SJSA1 (cell line): ENCODE measurements at places on chromosomes 16 and 17. TPM values are rescaled to one million over a fixed set of nuclear protein-coding genes. Genes with fewer than 3 reads are reported as not detected.

- no peak for DNase-seq
These were observed 27.0 kb downstream of the NPTX1 start for GRCh38 chr17:80449194-80449929.

The SOCS7 gene
- total RNA-seq = 10.8 and 14.2 TPM in 2 replicates

DNA sequence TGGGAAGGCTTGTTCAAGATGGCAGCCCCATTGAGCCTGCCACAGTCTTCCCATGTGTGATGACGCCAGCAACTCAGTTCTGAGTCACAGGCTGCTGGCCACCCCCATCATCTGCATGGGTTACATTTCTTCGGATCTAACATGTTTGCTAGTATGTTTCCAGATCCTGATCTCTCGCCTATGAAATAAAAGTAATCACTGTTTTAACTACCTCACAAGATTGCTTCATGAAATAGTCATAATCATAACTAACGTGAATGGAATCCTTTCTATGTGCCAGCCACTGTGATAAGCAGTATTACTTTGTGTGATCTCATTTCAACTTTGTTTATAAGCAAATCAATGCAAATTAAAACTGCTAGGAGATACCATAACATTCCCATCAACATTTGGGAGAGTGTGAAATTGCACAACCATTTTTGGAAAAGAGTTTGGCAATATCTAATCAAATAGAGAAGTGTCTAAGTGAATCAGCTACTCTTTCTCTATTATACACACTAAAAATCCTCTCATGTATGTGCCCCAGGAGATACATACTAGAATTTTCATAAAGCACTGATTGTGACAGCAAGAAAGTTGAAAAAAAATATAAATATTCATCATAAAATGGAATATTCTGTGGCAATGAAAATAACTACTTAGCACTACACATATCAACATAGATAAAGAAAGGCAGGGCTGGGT, 300.2 kb upstream of the IRX5 start:
- DNase-seq = no peak

GRCh38 chr17:4986403-4986802, 1.1 kb downstream of the CAMTA2 start:
- peak; percentile 25 for DNase-seq

DNA sequence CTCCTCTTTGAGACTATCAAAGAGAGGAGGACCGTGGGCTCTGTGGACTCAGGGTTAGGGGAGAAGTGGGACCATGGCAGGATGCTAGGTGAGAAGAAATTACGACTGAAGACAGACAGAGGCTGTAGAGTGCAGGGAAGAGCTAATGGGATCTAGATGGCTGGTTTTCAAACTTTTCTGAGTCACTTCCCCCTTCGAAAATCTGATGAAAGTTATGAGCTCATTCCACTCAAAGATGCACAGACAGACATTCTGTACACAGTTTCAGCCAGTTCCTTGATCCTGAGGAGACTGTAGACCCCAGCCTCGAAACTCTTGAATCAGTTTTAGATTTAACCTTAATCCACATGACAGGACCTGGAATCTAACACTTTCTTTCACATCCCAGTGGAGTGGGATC, 40.7 kb downstream of the RGS9 start:
- DNase-seq = no peak

DNA sequence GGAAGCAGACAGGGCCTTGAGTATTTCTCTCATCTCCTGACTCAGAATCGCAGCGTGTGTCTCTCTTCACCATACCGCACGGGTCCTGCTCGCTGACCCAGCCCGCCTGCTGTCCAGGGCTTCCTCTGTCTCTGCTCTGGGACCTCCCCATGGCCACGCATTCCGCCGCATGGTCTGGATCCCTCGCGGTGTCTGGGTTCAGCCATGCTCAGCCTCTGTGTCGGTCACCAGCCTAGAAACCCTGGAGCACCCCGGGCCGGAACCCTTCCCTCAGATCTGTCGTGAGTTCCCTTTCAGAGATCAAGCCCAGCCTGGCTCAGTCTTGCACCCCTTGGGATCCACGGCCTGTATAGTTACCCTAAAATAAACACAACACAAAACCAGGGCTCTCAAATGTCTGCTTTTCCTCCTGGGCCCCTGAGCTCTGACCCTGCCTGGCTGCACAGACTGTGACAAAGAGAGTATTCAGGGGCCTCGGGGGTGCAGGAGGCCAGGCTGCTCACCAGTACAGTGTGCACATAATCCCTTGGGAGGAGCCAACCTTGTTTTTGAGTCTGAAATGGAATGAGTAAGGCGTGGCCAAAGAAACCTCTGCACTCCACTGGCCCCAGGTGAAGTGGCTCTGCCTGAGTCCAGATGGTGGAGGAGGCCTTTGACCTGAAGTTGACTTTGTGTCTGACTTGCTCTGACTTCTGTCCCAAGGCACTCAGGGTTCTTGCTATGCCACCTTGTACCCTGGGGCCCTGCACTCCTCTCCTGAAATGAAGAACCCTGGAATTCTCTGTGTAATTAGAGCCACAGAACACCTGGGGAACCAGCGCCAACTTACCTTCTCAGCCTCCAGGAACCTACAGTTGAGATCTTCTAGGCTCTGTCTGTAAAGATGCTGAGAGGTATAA, 5.8 kb upstream of the SPIRE2 start:
- DNase-seq = no peak

The PKD1 gene
- total RNA-seq = 60.4 and 97.9 TPM in 2 replicates

The ABCA10 gene
- 0.08 TPM in 1 of 2 replicates, not detected in the other for total RNA-seq

DNA sequence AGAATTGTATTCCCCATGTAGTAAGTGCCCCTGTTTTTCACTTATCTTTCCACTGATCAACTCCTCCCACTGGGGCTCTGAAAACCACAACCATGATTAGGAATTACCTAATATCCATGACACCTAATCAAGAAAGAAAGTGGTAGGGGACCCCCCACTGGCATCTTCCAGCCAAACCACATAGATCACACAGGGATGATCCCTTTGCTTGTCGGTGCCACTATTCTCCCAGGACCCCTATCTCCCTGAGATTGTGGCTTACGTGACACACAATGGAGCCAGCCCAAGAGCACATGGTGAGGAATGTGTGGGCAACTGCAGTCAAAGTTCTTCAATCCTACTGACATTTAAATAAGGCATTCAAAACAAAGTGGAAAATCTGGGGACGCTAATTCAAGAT, 17.6 kb upstream of the DNAH9 start:
- no peak for DNase-seq

- peak; percentile 84 for DNase-seq
These were observed 29.3 kb downstream of the MXRA7 start for GRCh38 chr17:76681222-76682137.

The FOXC2 gene
- total RNA-seq = 3.9 and 5.5 TPM in 2 replicates

The ASPA gene
- total RNA-seq = 0.18 TPM in 1 of 2 replicates, not detected in the other

DNA sequence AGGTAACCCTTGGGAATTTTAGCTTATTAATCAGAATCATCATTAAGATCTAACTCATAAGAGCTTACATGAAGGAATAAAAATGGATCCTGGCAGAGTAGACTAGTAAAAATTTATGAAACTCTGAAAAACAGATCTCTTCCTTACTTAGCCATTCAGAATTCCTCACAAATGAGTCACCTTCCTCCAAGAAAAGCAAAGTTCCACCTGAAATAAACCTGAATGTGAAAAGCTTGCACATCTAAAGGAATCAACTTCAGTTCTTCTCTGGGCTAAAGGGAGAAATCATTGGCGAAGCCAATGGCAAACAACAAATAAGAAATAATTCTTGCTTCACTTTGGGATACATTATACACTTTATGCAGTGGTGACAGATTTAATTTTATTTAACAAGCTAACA, 22.7 kb downstream of the MYO1D start:
- no peak for DNase-seq

DNA sequence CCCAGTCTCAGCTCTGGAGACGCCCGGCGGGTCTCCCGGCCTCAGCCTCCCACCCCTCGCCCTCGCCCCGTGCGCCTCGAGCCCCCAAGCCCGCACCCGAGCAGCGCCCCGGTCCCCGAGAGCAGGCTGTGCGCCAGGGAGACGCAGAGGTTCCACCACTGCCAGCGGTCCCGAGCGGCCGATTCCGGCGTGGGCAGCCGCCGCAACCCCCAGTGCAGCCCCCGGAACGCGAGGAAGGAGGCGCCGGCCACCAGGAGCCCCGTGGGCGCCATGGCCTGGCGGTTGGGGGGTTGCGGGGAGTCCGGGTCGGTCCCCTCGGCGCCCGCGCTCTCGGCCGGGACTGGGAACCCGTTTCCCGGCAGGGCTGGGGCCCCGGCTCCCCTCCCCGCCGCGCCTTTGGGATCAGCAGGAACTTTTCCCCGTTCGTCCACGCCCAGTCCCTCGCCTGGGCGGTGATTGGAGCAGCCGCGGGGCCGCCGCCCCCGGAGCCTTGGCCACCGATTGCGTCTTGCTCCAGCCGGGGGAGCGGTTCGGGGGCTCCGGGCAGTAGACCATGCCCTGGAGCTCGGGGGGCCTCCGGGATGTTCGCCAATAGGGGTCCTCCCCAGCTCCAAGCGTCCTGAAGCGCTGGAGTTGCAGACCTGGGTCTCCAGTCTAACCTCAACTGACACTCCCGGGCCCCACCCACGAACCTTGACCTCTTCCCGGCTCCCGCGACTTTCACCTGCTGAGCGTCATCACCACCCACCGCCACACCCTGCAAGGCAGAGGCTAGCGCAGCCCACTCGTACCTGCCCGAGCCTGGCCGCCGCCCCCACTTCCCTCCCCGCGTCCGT, at the start of gene TLCD2:
Gene TLCD2, minus strand, starts transcription at position 407 of the 836 bp plus-strand sequence. Its CDS starts 135 bp downstream, at position 272.
- DNase-seq = peak; percentile 69

The GUCY2D gene
- not detected in 2 replicates for total RNA-seq

GRCh38 chr16:23321206-23321875, 19.2 kb downstream of the SCNN1B start:
- no peak for DNase-seq

The ZNF750 gene
- total RNA-seq = not detected in 2 replicates

DNA sequence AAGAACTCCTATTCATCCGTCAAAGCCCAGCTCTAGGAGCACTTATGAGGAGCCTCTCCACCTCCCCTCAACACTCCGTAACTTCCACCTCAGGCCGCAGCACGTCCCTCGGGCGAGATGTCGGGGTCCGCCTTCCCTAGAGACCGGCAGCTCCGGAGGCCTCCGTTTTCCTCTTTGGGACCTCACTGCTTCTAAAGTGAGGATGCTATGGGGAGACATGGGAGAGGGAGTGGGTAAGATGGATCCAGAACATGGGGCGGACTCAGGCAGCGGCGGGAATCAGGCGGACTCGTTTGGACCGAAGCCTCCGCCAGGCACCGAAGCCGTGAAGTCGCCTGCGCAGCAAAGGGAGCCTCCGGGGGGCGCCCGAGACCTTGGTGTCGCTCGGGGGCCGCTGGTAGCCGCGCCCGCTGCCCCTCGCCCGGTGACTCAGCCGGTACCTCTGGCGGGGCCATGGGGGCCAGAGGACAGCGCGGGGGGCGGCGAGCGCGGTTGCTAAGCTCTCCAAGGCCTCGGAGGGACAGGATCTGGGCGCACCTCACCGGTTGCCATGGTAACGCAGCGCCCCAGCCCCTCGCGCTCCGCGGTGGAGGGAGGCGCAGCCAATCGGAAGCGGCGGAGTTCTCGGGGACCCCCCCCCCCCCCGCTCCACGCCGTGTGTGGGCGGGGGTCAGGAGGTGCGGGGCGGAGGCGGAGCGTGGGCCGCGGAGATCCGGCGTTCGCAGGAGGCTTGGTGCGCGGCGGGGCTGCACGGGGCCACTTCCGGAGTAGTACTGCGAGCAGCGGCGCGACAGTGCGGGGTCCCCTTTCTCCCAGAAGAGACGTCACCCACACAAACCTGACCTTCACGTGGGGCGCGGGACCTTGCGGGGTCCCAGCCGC, 1.3 kb upstream of the HIC1 start:
- peak; percentile 80 for DNase-seq

The NETO2 gene
- 5.6 and 10.7 TPM in 2 replicates for total RNA-seq

DNA sequence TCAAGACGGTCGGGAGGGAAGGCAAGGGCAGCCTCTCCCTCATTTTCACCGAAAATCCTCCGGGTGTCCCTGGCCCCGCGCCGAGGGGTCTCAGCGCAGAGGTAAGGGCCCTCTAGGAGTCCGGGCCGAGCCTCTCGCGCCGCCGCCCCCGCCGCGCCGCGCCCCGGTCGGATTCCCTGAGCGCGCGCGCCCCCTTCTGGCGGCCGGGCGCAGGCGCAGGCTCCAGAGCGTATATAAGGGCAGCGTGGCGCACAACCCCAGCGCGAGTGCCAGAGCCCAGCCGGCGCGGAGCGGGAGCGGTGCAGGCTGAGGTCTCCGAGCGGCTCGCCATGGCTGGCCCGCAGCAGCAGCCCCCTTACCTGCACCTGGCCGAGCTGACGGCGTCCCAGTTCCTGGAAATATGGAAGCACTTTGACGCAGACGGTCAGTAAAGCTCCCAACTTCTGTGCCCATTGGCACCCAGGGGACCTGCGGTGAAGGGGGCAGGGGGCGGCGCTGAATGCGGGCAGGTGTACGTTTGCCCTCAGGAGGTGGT, at the start of gene CALB2:
Gene CALB2, plus strand, starts transcription at position 260 of the 535 bp plus-strand sequence. Its CDS starts 70 bp downstream, at position 330.
- DNase-seq = peak; percentile 77

The JMJD6 gene
- total RNA-seq = 48.4 and 97.4 TPM in 2 replicates

GRCh38 chr17:15462976-15463772, 4.2 kb downstream of the CDRT4 start:
- DNase-seq = peak; percentile 81

- no peak for DNase-seq
These were observed 16.4 kb downstream of the RIPOR1 start for GRCh38 chr16:67544844-67545664.

The ABI3 gene
- total RNA-seq = not detected in 2 replicates

GRCh38 chr16:51490866-51491265, 339.8 kb upstream of the SALL1 start:
- DNase-seq = no peak

DNA sequence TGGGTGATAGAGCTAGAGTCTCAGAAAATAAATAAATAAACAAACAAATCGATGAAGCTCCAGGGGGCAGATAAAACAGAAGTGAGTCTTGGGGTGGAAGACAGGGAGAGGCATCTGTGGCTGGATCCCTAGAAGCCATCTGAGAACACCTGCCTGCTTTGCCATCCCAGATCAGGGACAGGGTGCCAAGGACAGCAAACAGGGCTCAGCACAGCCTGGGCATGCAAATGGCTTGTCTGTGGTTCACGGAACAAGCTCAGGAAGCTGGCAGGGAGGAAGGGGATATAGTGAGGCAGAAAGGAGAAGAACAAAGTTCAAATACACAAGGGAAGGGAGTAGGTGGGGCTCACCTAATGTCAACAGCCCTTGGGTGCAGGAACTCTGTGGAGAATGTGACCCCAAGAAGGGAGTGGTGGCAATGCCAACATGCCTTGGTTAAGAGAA, 27.5 kb downstream of the TRIM25 start:
- DNase-seq = no peak

The PYY gene
- total RNA-seq = not detected in 2 replicates

The ULK2 gene
- 5.5 and 7.3 TPM in 2 replicates for total RNA-seq

The C16orf86 gene
- 0.32 TPM in 1 of 2 replicates, not detected in the other for total RNA-seq

The WWOX gene
- 13.4 and 86.5 TPM in 2 replicates for total RNA-seq

The KRTAP4-1 gene
- total RNA-seq = not detected in 2 replicates
